ENCODE measurements at places on chromosomes 1 and 21. TPM values are rescaled to one million over a fixed set of nuclear protein-coding genes. Genes with fewer than 3 reads are reported as not detected.

Gene CSMD2
- not detected for total RNA-seq

Gene CLCA1
- total RNA-seq: 0.08 TPM

Gene ANXA9
- total RNA-seq: not detected

Gene SYT11
- 4.6 TPM for total RNA-seq

Gene TMEM59
- 86.8 TPM for total RNA-seq

Gene TP73
- 0.05 TPM for total RNA-seq

Gene KCNQ4
- total RNA-seq: 0.24 TPM

Gene IFNLR1
- 5.1 TPM for total RNA-seq

Gene SKI
- 45.2 TPM for total RNA-seq

Gene LRRN2
- total RNA-seq: not detected

Gene TSPEAR
- not detected for total RNA-seq

Gene NPR1
- total RNA-seq: 0.23 TPM

Gene TMEM269
- total RNA-seq: 0.10 TPM

Gene RAP1GAP
- total RNA-seq: 1.4 TPM

Gene DCDC2B
- not detected for total RNA-seq

Gene C1orf87
- not detected for total RNA-seq

Gene CALML6
- 0.61 TPM for total RNA-seq

Gene RASAL2
- 0.08 TPM for total RNA-seq

Gene TCHH
- 0.03 TPM for total RNA-seq

Gene NBPF6
- not detected for total RNA-seq

Gene MMEL1
- 0.61 TPM for total RNA-seq

Gene MANEAL
- total RNA-seq: 4.0 TPM

Gene ODF2L
- total RNA-seq: 13.5 TPM

Gene RIMS3
- total RNA-seq: 0.78 TPM

Gene SH2D2A
- 200 TPM for total RNA-seq

Gene HPCAL4
- 0.33 TPM for total RNA-seq

Gene SERTAD4
- total RNA-seq: not detected

Gene UBL4B
- not detected for total RNA-seq

Gene EPHA10
- 0.27 TPM for total RNA-seq

All from activated T-cell treated with anti-CD3 and anti-CD28 coated beads, Interleukin-2, amount 50 U/mL, for 4 hours (primary cell).